Neural crest cell (in vitro differentiated cells): ENCODE measurements at places on chromosomes 1 and 21. TPM values are rescaled to one million over a fixed set of nuclear protein-coding genes. Genes with fewer than 3 reads are reported as not detected.
A peak's percentile ranks its signal among the peaks of the same experiment; 100 is the strongest.

DNA sequence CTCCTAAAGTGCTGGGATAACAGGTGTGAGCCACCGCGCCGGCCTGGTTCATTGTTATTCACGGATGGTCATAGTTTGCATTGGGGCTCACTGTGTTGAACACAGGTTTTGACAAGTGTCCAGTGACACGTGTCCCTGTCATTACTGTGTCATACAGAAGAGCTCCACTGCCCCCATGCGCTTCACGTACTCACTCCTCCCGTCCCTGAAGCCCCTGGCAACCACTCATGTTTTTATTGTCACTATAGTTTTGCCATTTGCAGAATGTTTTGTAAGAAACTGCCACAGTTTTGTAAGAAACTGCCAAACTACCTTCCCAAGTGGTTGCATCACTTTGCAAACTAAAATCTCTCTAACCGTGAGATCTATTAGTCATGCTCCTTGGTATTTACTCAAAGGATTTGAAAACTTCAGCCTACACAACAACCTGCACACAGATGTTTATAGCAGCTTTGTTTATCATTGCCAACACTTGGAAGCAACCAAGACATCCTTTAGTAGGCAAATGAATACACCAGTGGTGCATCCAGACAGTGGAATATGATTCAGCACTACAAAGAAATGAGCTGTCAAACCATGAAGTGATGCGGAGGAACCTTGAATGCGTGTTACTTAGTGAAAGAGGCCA is 163.2 kb upstream of the COL6A1 start:
- no peak overlapping the region for H3K27ac ChIP-seq
- no peak overlapping the region for H3K4me3 ChIP-seq
- no peak for DNase-seq
- peaks cover 5% of the 10 kb centered on the region for H3K27me3 ChIP-seq
- no peaks in the 10 kb centered on the region for H3K36me3 ChIP-seq

GRCh38 chr1:158334526-158335212 is 3.3 kb upstream of the CD1B start:
- no peak overlapping the region for H3K27ac ChIP-seq
- no peaks in the 10 kb centered on the region for H3K4me1 ChIP-seq
- DNase-seq = no peak
- no peaks in the 10 kb centered on the region for H3K36me3 ChIP-seq

- H3K27ac ChIP-seq = no peak overlapping the region
- H3K36me3 ChIP-seq = no peaks in the 10 kb centered on the region
- peaks cover 3% of the 10 kb centered on the region for H3K27me3 ChIP-seq
- H3K4me3 ChIP-seq = no peak overlapping the region
Observed at GRCh38 chr1:48654606-48655210, 122.0 kb downstream of the BEND5 start.

- H3K4me1 ChIP-seq = peaks cover 46% of the 10 kb centered on the region
- DNase-seq = no peak
- peak overlapping the region; percentile 19 for H3K4me3 ChIP-seq
- no peak overlapping the region for H3K27ac ChIP-seq
Observed at GRCh38 chr1:150558761-150559655, 9.8 kb downstream of the ADAMTSL4 start.

DNA sequence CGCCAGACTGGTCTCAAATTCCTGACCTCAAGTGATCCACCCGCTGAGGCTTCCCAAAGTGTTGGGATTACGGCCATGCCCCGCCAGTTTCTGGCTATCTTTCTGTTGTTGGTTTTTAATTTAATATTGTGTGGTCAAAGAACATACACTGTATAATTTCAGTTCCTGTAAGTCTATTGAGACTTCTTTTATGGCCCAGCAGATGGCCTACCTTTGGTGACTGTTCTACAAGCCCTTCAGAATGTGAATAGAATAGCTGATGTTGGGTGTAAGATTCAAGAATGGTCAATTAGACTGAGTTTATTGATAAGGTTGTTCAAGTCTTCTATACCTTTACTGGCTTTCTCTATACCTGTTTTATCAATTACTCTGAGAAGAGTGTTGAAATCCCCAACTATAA is 10.7 kb downstream of the HES2 start:
- H3K27ac ChIP-seq = no peak overlapping the region
- H3K36me3 ChIP-seq = no peaks in the 10 kb centered on the region
- no peak for DNase-seq

RNF11 gene
- total RNA-seq = 44.5 and 45.2 TPM in 2 replicates

RYR2 gene
- total RNA-seq = 0.07 TPM in 1 of 2 replicates, not detected in the other

RXFP4 gene
- total RNA-seq = not detected in 2 replicates

FCGR3A gene
- total RNA-seq = not detected in 2 replicates
